ENCODE measurements at places on chromosomes 1 and 21.

DNA sequence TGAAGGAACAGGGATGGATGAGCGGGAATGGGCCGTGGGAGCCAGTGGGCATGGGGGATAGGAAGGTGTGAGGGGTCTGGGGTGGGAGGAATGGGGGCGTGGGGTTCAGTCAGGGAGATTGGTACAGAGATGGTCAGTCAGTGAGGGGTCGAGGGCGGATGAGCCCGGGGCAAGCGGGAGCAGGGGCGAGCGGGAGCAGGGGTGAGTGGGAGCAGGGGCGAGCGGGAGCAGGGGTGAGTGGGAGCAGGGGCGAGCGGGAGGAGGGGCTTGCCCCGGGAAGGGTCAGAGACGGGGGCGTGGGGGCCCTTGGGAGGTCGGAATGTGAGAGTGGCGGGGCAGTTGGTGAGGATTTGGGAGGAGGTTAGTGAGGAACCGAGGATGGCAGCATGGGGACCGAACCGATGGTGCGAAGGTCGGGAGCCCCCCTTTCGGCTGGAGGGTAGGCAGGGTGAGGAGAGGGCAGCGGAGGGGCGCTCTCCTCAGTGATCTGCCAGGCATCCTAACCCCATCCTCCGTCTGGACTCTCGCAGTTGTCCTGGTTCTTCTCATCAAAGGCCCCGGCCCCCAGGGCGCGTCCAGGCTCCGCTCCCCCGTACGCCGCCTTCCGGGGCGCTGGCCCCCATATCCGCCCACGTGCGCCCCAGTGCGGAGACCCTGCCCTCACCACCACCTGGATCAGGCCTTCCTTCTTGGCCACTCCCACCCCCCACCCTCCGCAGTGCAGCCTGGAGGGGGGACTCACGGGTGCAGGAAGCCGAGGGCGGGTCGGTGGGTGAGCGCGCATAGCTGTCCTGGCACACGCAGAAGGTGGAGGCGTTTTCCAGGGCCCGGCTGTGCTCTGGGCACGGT, 11.2 kb downstream of the EPHA10 start:
- no peak for DNase-seq

- no peak for DNase-seq
These were observed 51.0 kb downstream of the ADARB1 start for GRCh38 chr21:45125357-45125756.

- no peak for DNase-seq
These were observed 81.7 kb upstream of the PGBD5 start for GRCh38 chr1:230507666-230508402.

DNA sequence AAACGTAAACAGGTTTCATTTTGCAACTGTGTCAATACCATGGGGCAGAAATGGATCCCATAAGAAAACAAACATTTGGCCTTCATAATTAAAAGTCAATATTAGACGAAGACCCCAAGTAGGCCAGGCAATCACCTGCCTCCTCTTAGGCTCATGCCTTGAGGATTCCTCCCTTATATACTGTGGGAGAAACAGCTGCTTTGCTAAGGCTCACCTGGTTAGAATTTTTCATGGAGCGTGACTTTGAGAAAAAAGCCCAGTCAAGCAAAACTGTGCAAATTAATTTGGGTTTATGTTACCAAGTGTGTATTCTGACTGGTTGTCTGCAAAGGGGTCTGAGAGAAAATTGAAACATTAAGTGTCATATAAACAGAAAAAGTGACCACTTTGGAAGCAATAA, 605.3 kb upstream of the USP24 start:
- DNase-seq, result no peak

- no peak for DNase-seq
These were observed 11.6 kb downstream of the NGF start for GRCh38 chr1:115326419-115326818.

GRCh38 chr1:90834886-90835660, 118.0 kb upstream of the BARHL2 start:
- no peak for DNase-seq

- DNase-seq, result no peak
These were observed 239.2 kb downstream of the SMYD3 start for GRCh38 chr1:246267896-246268295.

DNA sequence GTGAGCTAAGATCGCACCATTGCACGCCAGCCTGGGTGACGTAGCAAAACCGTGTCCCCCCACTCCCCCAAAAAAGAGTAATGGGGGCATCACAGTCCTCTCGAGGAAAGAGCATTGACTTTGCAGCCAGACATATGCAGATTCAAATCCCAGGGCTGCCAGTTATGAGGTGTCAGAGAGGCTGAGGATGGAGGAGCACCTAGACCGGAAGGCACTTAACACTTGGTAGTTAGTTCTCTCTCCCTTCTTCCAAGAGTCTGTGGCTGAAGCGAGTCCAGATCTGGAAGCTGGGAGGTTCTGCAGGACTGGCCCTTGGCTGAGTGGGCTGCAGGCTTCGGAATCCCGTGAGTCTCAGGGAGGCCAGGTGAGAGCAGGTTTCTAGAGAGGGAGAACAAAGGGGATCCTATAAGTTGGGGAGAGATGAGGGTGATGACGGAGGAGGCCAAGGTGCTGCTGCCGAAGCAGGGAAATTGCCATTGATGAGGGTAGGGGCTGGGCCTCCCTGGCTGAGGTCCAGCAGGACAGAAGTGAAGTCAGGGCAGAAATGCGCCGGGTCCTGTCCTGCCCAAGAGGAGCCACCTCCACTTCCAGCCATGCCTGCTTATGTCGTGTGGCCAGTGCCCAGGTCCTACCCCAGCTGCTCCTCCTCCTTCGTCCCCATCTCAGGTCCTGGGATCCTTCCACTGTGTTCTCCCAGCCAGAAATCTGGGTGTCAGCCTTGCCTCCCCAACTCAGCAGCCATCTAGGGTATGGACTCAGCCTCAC, 13.3 kb upstream of the SPOCD1 start:
- DNase-seq, result no peak

DNA sequence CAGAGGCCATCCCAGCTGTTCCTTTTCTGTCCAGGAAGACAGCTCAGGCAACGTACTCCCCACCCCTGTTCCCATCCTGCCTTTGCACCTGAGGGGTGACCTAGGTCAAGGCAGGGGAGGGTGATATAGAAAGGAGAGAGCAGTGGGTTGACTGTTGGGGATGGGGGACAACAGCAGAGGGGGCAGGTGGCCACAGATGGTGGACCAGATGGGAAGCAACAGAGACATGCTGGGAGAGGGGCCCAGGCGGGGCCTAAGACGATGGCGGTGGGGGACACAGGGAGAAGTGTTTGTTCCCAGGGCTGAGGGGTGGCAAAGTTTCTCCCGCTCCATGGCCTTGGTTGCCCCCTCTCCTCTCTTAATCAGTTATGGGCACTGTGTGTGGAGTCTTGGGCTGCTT, 6.3 kb downstream of the CELSR2 start:
- DNase-seq, result no peak

GRCh38 chr1:158830904-158831507, at the start of gene MNDA:
TSS of gene MNDA (plus strand) at chr1:158831351. CDS start at chr1:158842154, 10,803 bp downstream.
- DNase-seq, result no peak

GRCh38 chr21:40672602-40673001, 174.4 kb downstream of the DSCAM start:
- DNase-seq, result no peak

DNA sequence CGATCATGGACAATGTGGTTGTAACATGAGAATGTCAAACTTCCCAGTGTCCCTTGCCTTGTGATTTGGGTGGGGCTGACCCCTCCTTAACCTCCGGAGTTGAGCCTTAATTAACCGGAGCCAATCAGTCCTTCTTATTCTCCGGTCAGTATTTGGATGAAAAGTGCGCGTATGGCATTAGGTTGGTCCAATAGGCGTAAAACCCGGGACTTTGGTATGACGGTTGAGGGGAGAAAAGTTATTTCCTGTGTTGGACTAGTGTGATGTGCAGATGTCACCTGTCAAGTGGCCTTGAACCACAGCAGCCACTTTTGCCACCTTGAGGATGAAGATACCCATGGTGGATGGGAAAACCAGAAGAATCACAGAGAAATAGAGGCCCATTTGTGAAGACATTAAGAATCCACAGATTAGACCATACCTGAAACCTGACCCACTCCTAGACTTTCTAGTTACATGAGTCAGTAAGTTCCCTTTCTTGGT, 5.1 kb downstream of the PAFAH2 start:
- no peak for DNase-seq

DNA sequence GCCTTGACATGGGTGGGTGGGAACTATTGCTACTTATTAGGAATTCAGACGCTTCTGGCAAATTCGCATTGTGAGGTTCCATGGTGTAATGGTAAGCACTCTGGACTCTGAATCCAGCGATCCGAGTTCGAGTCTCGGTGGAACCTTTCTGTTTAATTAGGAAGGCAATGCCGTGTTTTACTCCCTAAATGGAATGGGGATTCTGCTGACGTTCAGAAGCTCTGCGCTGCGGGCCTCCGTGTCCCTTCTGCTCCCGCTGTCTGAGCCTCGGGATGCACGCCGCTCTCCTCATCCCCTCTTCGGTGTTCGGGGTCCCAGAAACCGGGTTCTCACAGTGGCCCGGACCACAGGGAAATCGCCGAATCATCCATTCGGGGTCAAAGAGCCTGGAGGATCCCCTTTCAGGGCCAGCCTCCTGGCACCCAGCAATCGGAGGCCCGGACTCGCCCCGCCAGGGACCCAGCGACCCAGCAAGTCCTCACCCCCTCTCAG, 280.3 kb downstream of the FAM72C start:
- DNase-seq, result no peak

- no peak for DNase-seq
These were observed 18.8 kb upstream of the SLC35D1 start for GRCh38 chr1:67072749-67073148.

DNA sequence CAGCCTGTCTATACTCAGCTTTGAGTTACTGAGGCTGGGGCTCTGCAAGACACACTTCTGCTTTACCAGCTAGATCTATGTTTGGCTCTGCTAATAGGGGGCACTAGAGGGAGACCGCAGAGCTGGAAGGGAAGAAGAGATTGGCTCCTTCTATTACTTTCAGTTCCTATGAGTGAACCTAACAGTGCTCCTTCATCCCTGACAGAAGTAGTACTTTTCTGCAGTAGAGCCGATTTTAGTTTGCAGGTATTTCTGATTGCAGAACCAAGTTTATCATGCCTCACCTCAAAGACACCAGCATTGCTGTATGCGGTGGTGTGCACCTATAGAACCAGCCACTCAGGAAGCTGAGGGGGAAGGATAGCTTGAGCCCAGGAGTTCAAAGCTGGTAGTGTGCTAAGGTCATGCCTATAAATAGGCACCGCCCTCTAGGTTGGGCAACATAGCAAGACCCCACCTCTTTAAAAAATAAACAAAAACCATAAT, 5.7 kb upstream of the ZDHHC18 start:
- DNase-seq, result no peak

DNA sequence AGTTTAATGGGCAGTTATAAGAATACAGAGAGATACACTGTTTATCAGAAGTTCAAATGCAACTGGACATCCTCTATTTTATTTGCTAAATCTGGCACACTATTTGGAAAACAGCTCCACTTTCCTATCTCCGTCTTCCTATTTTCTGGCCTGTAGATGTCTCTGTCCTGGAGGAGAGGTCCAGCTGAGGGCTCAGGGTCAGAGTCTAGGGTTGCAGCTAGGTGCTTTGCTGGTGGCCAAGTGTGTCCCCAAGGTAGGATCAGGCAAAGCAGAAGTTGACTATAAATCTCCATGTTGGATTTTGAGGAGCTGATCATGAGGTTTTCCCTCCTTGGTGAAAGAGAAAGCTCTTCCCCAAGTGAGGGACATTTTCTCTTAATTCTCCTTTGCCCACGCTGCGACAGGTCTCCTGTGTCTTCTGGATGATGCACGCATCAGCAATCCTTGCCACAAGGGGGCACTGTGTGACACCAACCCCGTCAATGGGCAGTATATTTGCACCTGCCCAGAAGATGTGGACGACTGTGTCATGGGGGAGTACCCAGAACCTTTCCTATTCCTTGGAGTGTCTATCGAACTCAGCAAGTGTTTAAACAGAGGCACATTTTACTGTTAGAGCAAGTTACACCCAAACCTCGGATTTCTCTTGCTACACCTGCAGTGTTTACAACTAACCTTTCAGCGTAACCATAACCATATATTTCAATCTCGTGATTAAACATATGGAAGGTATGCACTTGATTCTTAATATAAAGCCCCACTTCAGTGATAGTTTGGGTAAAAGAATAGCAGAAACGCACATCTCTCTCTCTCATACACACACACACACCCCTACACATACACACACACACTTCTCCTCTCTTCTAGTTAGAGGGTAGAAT, 10.2 kb downstream of the ADAM30 start:
- peak; percentile 41 for DNase-seq

GRCh38 chr1:96473791-96474434, 247.7 kb upstream of the PTBP2 start:
- DNase-seq, result no peak

GRCh38 chr1:151720974-151721787, at the start of gene RIIAD1:
TSS of gene RIIAD1 (plus strand) at chr1:151721522. CDS start at chr1:151721537, 15 bp downstream.
- peak; percentile 25 for DNase-seq

DNA sequence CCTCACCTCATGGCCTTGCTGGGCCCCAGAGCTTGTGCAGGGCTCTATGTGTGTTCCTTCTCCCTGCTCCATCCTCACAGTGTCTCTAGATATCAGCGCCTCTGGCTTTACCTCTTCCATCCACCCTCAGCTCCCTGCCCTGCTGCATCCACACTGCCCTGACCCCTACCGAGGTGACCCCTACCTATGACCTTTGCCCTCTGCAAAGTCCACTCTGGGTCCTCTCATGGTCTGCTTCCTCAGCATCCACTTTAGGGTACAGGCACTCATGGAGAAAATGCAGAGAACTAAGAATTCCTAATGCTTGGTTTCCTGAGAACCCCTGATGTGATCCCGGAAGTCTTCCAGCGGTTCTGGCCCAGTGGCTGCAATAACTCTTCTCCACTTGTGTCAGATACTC, 46.9 kb upstream of the PAXBP1 start:
- no peak for DNase-seq

DNA sequence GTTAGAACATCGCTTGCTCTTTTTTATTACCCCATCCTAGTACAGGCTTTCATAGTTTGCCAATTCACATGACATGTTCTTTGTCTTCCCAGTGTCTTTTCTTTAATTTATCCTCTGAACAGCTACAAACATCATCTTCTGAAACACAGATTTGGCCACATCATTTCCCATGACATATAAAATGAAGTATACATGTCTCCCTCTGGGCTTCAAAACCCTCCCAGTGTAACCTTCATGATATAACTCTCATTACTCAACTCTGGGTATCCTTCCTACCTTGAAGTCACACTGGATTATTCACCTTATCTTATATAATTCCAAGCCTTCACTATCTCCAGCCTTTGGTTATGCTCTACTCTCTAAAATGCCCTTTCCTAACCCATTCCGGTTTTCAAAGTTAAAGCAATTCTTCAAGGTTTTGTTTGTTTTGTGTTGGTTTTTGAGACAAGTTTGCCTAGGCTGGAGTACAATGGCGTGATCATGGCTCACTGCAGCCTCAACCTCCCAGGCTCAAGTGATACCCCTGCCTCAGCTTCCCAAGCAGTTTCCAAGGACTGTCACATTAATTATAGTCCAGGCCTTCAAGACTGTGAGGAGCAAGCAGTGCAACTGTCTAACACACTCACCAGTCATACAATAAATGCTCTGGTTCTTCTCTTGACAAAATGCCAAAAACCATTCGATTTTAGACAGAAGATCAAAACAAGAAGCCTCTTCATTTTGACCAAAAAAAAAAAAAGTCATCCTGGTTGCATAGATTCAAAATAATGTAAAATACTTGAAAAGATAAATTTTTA, 5.8 kb downstream of the RGS1 start:
- DNase-seq, result no peak

GRCh38 chr1:117664314-117664713, 58.5 kb downstream of the TENT5C start:
- DNase-seq, result peak; percentile 44

GRCh38 chr1:206695733-206696132, 11.0 kb downstream of the MAPKAPK2 start:
- no peak for DNase-seq

All from activated T-cell treated with anti-CD3 and anti-CD28 coated beads, Interleukin-2, amount 50 U/mL, for 4 hours (primary cell).